Hematopoietic multipotent progenitor cell (in vitro differentiated cells): ENCODE measurements at places on chromosomes 16 and 17.

DNA sequence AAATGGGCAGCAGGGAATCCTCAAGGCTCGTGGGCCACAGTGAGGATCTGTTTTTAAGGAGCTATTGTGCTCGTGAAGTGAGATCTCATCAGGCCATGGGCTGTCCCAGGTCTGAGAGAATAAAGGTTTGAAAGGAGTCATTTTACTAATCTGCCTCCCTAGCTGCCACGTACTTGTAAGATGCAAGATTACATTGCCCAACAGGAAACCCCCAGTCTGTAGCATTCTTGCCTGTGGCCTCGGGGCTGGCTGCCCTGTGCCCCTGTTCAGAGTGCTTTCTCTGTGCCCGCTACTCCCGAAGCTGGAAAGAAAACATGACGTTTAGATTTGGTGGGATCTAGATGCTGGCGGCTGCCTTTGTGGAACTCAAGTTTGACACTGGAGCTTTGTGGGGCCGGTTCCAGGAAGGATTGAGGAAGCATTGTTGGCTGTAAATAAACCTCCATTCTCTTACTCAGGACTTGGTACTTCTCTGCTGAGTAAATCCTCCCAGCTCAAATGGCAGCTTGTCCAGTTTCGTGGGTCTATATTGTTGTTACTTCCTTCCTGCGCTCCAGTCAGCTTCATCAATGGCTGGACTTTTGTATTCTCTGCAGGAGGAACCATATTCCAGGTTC, 21.2 kb downstream of the SAP30BP start:
- DNase-seq, result no peak

DNA sequence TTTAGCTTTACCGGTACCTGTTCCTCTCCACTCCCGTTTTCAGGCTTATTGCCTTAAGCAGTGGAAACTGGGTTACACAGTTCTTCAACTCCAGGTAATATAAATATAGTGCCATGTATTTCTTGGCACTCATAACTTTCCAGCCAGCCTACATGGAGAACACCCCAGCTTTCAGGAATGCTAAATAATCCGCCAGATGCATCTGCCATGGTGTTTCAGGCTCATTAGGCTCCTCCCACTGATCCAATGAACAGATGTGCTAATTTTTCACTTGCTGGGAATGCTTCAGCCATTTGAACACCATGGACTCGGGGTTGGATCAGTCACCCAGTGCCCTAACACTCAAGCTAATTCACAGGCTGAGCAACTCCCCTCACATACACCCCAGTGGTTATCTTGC, 4.6 kb downstream of the ANKFN1 start:
- DNase-seq, result no peak

DNA sequence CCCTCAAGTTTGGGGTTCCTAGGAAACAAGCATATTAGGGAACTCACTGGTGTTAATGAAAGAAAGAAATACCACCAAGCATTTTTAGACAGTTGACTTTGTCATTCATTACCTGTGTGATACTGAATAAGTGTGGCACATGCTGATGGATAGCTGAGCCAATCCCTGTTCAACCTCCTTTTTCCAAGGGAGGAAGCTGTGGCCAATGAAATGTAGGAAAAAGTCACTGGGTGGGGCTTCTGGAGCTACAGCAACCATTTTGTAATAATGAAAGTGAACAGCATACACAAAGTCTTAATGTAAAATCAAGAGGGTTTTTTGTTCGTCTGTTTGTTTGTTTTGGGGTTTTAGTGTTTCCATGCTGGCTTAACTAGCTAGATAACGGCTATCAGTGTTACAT, 254.3 kb upstream of the SALL1 start:
- no peak for DNase-seq

- no peak for DNase-seq
These were observed 897 bp downstream of the OMG start for GRCh38 chr17:31296142-31296541.

DNA sequence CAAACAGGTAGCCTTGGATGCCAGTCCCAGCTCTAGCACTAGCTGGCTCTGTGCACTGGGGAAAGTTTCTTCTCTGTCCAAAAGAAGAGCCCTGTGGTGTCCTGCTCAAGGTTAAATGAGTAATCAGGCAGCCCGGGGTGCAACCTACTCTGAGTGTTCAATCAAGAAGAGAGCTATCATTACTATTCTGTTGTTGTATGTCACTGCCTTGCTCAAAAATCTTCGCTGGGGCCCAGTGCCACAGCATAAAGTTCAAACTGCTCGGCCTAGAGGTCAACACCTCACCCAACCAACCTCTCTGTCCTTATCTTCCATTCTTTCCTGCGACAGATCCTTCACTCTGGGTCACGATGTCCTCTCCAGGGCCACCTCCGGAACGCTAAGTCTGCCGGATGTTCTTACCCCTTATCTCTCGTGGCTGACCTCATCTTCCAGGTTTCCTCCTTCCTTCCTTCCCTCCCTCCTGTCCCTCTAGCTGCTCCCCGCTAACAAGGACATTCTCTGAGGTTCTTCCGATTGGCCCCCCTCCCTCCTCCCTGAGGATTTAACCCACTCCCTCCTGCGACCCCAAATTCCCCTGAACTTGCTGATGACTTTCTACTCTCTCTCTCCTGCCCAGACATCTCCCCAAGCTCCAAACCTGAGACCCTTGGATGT, 4.4 kb downstream of the FDXR start:
- DNase-seq, result no peak

GRCh38 chr17:36889770-36890349, 47.4 kb upstream of the LHX1 start:
- DNase-seq, result no peak

- DNase-seq, result no peak
These were observed 5.4 kb upstream of the GOSR2 start for GRCh38 chr17:46917516-46917915.

- peak; percentile 76 for DNase-seq
These were observed 15.5 kb upstream of the TFAP4 start for GRCh38 chr16:4288148-4288921.

- no peak for DNase-seq
These were observed at the start of gene DLX3 for GRCh38 chr17:49995055-49995738. TSS of gene DLX3 (minus strand) at chr17:49995224. CDS start at chr17:49994998, 226 bp downstream.

GRCh38 chr17:74227271-74228080, 14.1 kb downstream of the TTYH2 start:
- DNase-seq, result no peak

DNA sequence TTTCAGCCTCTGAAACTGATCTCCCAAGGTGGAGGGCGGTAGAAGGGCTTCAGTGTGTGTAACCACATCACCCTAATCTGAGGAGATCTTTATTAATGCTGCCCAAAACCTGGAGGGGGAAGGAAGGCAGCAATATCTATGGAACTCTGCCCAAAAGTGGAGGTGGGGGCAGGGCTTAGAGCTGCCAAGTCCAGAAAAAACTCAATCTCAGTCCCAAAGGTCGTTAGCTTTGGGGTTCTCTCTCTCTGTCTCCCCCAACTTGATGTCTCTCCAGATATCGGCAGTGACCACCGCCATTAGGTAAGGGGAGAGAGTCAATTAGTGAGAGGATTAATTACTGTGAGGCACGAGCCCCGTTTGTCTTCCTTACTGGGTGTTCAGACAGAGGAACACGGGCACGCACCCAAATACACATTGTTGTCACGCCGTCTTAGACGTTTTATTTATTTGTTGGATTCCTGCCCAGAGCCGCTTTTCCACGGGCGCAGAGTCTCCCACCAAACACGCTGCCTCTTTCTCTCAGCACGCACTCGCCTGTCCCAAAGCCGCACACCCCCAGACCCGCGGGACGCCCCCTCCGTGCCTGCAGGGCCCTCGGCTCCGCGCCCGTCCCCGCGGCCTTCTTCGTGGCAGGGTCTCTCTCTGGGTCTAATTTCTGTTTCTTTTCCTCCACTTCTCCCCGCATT, 5.4 kb upstream of the LHX1 start:
- DNase-seq, result no peak

- no peak for DNase-seq
These were observed 32.5 kb upstream of the CDH8 start for GRCh38 chr16:62068747-62069146.

DNA sequence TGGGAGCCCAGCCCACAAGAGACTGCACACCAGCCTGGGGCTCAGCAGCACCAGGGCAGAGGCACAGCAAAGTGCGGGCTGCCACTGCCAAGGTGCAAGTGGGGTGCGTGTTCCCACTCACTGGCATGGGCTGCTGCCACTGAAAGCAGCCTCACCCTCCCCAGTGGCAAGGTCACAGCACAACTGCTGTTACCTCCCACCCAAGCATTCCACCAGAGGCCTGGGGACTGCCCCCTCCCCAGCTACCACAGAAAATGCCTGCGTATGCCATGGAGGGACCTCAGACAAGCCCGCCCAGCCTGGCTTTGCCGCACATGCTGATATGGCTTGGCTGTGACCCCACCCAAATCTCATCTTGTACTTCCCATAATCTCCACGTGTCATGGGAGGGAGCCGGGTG, 33.1 kb downstream of the MEAK7 start:
- DNase-seq, result no peak

DNA sequence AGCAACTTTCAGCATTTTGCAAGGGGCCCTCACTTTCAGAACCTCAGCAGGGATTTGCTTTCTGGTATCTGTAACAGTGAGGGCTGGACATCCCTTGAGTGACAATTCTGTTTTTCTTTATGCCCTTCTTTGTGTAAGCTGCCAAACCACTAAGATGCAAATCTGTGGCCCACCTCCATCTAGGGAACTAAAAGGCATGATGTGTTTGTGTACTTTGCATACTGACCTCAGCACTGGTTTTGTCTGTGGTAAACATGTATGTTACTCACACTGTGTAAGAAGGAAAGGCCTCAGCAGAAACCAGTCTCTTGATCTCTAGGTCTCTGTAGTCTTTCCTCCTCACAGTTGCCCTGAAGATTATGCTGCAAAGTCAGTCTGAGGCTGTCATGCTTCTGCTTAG, 396.6 kb upstream of the DYNLRB2 start:
- DNase-seq, result no peak

DNA sequence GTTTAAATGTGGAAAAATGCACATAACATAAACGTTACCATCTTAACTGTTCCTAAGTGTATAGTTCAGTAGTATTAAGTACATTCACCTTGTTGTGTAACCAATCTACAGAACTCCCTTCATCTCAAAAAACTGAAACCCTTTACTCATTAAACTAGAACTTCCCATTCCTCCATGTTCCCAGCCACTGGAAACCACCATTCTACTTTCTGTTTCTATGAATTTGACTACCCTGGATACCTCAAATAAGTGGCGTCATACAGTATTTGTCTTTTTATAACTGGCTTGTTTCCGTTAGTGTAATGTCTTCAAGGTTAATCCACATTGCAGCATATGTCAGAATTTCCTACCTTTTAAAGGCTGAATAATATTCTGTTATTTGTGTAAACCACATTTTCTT, 38.2 kb downstream of the NF1 start:
- no peak for DNase-seq

DNA sequence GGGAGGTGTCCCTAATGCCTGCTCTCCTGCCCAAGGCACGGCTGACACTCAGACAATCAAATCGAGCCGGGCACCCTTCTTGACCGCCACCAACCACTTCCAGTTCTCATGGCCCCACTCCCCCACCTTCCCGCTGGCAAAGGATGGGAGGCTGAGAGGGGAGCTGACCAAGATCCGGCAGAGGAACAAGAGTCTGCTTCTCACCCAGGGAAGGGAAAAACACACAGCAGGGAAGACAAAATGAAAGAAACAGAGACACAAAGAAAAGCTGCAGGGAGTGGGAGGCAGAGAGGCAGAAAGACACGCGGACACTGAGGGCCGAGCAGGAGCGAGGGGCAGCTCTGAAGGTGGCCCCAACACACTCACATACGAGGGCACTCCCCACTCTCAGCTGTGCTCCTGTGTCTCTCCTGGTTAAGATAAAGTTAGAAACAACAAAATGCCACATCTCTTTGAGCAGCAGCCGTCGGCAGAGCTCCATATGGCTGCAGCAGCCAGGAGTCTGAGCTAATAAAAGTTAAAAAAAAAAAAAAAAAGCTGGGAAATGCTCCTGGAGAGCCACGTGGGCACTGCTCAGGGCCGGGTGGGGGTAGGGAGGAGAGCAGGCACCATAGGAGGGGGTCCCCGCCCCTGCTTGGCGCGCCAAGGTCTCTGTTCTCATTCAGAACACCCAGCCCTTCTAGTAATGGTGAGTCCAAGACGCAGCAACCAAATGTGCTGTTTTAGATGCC, 7.4 kb downstream of the LRRC75A start:
- no peak for DNase-seq

- no peak for DNase-seq
These were observed at the start of gene GPRC5C for GRCh38 chr17:74431568-74432423. TSS of gene GPRC5C (plus strand) at chr17:74432088. CDS start at chr17:74439777, 7,689 bp downstream.

DNA sequence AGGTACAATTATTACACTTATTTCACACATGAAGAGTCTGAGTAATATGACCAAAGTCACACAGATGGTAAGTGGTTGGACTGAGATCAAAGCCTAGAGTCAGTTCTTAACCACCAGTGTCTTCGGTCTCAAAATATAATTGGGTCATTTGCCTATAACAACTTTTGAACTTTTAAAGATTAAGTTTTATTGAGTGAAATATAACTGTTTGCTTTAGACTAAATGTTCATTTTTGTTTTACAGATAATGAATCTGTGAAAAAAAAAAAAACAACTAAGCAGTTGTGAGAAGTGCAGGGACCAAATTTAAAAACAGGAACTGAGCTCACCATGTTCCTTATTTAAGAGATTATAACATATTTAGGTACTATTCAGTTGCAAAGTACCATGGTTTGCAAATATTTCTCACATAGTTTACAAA, 150.1 kb downstream of the ITFG1 start:
- DNase-seq, result no peak

DNA sequence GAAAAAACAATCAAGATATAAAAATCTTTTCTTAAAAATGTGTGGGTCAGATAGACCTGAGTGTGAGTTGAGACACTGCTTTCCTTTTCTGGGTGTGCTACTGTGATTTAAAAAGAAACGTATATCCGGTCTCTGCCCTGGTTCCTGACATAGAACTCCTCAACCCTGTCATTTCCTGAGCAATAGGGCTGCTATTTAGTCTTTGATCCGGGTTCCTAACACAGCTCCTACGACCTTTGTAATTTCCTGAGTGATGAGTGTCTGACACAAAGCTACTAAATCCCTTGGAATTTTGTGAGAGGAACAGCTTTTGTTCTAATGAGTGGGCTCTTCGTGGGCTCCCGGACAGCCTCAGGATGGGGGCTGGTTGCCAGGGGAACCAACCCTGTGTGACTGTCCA, 93.9 kb upstream of the FA2H start:
- DNase-seq, result no peak

GRCh38 chr17:50048988-50049387, 6.9 kb upstream of the ITGA3 start:
- DNase-seq, result no peak

DNA sequence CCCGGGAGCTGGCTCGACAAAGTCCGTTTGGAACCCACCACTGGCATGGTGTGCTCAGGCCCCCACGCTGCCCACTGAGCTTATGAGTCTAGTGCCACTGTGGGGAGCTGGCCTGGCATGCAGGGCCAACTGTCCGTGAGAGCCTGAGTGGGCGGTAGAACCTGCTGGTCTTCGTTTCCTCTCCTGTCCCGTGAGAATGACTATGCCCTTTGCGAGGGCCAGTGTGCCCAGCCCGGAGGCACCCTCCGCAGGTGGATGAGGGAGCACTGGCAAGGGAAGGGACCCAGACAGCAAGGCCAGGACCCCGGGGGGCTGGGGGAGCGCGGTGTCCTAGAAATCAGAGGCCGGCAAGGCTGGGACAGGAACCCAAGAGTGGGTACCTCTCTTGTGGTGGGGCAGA, 3.2 kb downstream of the BAIAP3 start:
- DNase-seq, result no peak

- DNase-seq, result peak; percentile 65
These were observed 2.0 kb upstream of the ZACN start for GRCh38 chr17:76076765-76077583.
